ENCODE measurements at places on chromosomes 2 and 18.
A peak's percentile ranks its signal among the peaks of the same experiment; 100 is the strongest.

DNA sequence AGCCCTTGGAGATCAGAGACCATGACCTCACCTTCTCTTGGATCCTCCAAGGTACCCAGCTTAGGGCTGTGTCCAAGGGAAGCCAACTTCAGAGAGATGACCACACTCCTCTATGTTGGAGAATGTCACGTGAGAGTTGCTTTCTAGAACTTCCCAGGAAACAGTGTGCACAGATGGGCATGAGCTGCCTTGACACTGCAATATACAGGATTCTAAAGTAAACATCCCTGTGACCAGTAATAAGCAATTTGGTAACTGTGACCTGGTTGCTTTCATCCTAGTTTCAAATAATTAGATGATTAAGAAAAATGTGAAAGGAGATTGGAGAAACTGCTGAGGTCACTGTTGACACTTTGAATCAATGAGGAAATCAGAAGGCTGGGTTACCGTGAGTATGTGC is 181.1 kb upstream of the EPAS1 start:
- no peak for DNase-seq

DNA sequence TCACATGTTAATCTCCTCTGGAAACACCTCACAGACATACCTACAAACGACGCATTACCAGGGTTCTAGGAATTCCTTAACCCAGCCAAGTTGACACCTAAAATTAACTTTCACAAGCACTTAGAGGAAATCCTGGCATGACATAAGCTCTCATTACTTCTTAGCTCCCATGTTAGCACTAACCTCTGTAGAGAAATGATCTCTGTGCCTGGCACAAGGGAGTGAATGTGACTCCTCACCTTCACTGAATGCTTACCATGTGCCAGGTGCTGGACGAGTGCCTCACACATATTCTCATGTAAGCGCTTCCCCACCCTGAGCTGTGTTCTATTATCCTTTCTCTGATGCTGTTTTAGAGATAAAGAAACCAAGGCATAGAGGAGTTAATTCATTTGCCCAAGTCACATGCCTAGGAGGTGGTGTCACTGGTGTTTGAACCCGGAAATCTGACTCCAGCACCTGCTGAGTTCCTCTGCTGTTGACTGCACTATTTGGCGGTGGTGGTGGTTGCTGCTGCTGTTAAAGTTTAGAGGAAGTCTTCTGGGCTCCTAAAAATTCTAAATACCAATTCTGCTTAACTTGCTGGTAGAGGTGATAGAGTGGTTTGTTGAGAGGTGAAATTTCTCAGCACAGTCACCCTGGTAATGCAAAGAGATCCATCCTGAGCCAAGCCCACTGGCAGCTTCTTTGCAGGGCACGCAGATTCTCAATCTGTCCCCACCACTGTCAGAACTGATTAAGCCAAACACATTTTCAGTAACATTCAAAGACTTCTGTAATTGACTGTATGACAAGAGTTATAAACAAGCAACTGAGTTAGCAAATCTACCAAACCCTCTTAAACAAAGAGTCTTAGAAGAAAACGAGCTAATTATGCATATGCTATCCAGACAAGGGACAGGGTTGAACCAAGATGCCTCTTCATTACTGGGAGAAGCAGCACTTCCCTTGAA is 200.3 kb downstream of the CMPK2 start:
- no peak for DNase-seq

DNA sequence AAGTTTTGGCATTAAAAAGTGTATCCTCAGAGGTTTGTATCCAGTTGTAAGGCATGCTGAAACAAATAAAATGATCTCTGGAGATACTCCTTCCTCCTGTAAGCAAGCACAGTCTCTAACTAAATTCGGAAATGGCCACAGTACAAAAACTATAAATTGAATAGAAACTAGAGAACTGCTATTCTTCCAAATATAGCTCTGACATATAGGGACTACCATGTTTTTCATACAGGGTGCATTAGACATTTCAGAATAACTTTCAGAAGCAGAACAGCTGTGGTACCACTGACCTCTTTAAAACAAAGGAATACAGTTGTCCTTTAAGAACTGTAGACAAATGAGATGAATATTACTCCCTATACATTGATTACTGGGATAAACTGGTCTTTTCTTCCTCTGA is 568.5 kb downstream of the ARHGAP15 start:
- no peak for DNase-seq

DNA sequence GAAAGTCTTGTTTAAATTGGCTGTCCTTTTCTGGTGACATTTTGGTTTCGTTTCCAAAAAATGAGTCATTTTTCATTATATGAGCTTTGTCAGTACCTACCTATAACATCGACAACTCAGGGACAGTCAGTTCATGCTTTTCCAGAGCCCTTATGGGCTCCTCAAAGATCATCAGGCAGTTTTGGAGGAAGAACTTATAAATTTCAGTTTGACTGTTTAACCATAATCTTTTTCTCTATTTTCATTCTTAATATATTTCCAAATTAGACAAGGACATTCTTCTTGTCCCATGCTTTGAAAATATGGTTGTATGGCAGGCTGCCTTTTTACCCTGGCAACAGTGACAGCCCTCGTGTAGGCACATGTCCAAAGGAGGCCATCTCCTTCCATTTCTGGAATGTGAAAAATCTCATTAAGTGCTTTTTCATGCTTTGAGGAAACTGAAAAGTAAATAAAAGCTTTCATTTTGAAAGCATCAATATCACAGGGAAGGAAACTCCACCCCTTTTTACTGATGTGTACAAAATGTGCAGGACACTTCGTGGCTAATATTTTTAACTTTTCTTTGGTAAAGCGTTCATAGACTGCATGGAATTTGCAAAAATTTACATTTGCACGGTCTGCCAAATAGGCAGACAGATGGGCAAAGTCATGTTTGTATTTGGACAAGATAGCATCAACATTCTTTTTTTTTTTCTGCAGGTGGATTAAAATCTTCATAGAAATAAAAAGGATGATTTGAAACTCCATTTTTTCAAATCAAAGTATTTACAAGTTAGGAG is 7.2 kb upstream of the PROC start:
- peak; percentile 36 for DNase-seq

DNA sequence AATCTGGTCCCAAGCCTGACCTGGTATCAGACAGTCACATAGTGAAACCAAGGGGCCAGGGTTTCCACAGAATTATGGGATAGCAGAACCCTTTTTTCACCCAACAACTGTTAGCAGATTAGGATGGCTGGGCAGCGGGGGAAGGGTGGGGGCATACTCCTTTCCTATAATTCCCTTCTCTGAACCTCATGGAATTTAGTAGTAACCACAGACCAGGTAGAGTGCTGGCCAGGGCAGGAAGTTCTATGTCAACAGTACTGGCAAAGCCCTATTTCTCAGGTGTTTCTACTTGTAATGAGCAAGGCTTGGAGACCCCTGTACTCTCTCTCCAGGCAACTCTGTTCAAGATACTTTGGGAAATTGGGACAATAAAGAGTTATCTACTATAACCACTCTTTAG is 174.6 kb downstream of the THADA start:
- DNase-seq, result no peak

DNA sequence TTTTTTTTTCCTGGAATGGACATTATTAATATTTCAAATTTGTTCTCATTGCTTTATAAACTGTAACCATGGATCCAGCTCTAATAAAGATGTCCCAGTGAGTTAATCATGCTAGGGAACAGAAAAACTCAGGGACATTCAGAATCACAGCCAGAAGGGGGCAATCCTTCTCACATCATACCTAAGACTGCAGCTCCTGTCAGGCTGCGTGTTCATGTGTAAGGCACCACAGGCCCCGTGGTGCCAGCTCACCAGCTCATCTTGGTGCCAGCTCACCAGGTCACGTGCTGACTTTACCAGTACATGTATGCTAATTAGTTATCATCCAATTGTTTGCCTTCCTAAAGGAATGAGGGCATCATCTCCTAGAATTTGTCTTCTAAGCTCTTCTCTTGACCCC is 84.7 kb upstream of the NEDD4L start:
- no peak for DNase-seq

GRCh38 chr2:204046145-204046544 is 109.6 kb downstream of the ICOS start:
- DNase-seq, result no peak

DNA sequence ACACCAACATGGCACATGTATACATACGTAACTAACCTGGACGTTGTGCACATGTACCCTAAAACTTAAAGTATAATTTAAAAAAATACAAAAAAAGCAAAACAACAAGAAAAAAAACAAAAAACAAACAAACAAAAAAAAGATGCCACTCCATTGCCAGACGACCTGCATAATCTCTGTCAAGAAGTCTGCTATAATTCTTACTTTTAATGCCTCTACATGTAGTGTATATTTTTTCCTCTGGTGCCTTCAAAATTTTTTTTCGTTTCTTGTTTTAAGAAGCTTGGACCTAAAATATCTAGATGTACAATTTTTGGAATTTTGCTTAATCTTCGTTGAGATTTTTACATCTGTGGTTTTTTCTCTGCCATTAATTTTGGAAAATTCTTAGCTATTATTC is 235.6 kb upstream of the ZNF521 start:
- DNase-seq, result no peak

DNA sequence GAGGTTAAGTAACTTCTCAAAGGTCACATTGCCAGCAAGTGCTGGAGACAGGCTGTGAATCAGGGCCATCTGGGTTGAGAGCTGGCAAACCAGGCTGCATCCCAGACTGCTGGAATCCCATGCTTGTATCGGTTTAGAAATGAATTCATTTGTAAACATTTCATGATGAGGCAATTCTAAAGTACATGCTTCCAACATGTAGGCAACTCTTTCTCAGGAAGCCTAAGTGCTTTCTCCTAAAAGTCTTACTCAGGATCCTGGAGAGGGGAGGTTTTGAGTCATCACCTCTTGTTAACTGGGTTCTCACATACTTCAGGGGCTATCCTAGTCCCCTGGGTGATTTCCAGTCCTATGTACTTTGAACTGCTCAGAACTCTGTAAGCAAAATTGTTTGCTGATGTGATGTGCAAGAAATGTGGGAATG is 416.5 kb downstream of the MEIS1 start:
- no peak for DNase-seq

- no peak for DNase-seq
Observed at GRCh38 chr2:220465700-220466099, 838.3 kb downstream of the SLC4A3 start.

- no peak for DNase-seq
Observed at GRCh38 chr2:191604154-191604553, 73.8 kb upstream of the NABP1 start.

GRCh38 chr2:16860627-16861026 is 195.0 kb upstream of the CYRIA start:
- no peak for DNase-seq

DNA sequence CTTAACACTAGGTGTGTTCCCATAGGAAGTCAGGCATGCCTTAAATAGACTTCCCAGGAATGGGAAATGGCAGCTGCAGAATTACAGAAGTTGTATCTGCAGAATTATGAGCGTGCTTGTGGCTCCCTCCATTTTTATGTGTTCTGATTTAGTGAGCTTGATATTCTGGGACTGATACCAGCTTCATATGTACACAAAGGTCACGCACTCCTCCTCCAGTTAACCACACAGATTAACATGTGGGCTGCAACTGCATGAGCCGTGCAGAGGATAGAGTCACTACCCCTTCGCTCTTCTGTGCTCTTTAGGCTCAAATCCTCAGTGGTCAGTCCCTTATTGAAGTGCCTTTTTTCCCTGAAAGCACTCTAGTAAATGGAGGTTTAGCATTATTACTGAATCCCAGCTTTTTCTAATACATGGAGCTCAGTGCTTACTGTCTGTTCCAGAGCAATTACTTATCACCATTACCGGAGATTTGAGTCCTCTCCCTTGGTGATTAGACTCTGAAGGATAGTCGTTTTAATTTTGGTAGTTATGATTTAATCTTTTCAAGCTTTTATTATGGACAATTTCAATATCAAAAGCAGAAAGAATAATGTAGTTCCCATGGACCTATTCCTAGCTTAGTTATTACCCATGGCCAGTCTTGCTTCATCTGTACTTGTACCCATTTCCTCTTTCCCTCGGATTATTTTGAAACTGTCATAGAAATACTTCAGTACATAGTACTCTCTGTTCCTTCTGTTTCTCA is 238.3 kb downstream of the PRKCE start:
- no peak for DNase-seq

- no peak for DNase-seq
Observed at GRCh38 chr2:7083580-7084509, 166.6 kb downstream of the RNF144A start.

Measured in NCI-H2029 (cell line).